ENCODE measurements at places on chromosomes 7 and 10. TPM values are rescaled to one million over a fixed set of nuclear protein-coding genes. Genes with fewer than 3 reads are reported as not detected.
A peak's percentile ranks its signal among the peaks of the same experiment; 100 is the strongest.

- no peak overlapping the region for H3K27ac ChIP-seq
- H3K4me3 ChIP-seq, result no peak overlapping the region
- H3K36me3 ChIP-seq, result no peaks in the 10 kb centered on the region
- peaks cover 19% of the 10 kb centered on the region for H3K27me3 ChIP-seq
- peaks cover 3% of the 10 kb centered on the region for H3K4me1 ChIP-seq
- no peak for DNase-seq
Measured at GRCh38 chr10:69648461-69648860, 18.4 kb downstream of the FAM241B start.

DNA sequence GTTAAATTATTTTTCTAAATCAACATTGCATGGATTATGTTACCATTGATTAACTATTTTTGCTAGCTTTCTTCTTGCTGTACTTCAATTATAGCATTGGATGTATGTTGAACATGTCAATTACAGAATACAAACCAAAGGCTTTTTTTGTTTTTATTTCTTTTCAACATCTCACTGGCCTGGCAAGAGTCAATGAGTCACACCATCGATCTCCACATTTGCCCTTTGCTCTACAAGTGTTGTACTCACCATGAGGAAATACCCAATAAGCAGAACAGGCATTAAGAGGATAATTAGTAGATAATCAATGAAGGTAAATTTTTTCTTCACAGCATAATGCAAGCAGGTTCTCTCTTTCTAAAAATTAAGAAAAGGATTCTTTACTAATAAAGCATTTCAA lies 23.3 kb downstream of the ANKRD22 start:
- no peak overlapping the region for H3K27ac ChIP-seq
- no peak for DNase-seq
- H3K36me3 ChIP-seq, result peaks cover 3% of the 10 kb centered on the region
- no peaks in the 10 kb centered on the region for H3K27me3 ChIP-seq
- no peaks in the 10 kb centered on the region for H3K4me1 ChIP-seq

DNA sequence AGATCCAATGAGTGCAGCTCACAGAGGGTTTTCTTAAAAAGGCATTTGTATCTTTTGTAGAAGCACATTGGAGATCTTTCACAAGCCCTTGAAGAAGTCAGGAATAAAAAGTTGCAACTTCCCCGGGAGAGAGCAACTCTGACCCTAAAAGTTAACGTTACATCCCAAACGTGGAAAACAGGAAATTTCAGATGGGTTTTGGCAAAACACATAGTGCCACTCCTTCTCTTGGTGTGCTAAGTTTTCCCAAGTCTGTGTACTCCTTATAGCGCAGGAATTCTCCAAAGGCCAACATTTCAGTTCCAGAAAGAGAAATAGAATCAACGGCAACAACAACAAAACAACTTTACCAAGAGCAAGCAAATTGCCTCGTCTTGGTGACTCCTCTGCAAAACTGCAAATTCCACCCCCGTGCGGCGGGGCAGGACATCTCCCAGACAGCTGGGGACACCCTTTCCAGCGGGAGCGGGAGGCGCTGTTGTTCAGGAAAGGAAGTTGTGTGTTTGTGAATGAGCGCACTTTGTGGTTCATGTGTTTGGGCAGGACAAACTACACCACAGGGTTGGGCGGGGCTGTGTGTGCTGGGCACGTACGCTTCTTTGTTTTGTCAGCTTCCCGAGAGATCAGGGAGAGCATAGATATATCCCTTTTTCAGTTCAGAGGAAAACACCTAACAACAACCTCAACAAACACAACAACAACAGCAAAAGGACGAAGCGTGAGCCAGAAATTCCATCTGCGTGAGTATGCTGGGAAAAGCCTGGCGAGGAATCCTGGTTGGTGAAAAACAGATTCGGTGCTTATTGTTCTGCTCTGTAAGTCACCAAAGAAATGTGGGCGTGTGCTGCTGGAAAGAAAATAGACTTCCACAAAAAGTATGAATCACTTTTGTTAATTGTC lies 294.7 kb upstream of the PITRM1 start:
- peaks cover 55% of the 10 kb centered on the region for H3K4me1 ChIP-seq
- peak overlapping the region; percentile 71 for H3K27ac ChIP-seq
- peak overlapping the region; percentile 14 for H3K4me3 ChIP-seq
- no peaks in the 10 kb centered on the region for H3K27me3 ChIP-seq
- no peaks in the 10 kb centered on the region for H3K36me3 ChIP-seq

DNA sequence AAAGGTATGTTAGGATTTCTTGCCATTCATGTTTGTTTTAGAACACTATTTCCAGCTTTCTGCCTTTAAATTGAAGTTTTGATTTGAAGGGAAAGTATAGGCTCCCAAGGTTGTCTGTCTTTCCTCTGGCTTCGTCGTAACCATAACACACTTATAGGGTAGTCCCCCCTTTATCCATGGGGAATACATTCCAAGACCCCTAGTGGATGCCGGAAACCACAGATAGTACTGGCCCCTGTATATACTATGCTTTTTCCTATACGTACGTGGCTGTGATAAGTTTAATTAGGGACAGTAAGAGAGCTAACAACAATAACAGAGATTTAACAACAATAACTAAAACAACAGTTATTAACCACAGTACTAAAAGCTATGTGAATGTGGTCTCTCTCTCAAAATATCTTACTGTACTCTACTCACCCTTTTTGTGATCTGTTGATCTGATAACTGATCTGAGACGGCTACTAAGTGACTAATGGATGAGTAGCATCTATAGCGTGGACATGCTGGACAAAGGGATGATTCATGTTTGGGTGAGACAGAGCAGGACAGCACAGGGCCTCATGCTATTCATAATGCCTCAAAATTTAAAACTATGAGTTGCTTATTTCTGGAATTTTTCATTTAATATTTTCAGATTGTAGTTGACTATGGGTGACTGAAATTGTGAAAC lies 273.1 kb downstream of the AUTS2 start:
- H3K27me3 ChIP-seq, result no peaks in the 10 kb centered on the region
- H3K4me3 ChIP-seq, result no peak overlapping the region
- no peak overlapping the region for H3K27ac ChIP-seq
- H3K4me1 ChIP-seq, result no peaks in the 10 kb centered on the region

GRCh38 chr10:84521013-84521412 lies 192.6 kb downstream of the CCSER2 start:
- H3K4me1 ChIP-seq, result no peaks in the 10 kb centered on the region
- peaks cover 3% of the 10 kb centered on the region for H3K36me3 ChIP-seq
- H3K27ac ChIP-seq, result no peak overlapping the region
- H3K4me3 ChIP-seq, result no peak overlapping the region
- no peak for DNase-seq

- no peak overlapping the region for H3K27ac ChIP-seq
- no peak for DNase-seq
- no peak overlapping the region for H3K4me3 ChIP-seq
- peaks cover 12% of the 10 kb centered on the region for H3K4me1 ChIP-seq
Measured at GRCh38 chr7:50531401-50531911, 33.7 kb downstream of the DDC start.

DNA sequence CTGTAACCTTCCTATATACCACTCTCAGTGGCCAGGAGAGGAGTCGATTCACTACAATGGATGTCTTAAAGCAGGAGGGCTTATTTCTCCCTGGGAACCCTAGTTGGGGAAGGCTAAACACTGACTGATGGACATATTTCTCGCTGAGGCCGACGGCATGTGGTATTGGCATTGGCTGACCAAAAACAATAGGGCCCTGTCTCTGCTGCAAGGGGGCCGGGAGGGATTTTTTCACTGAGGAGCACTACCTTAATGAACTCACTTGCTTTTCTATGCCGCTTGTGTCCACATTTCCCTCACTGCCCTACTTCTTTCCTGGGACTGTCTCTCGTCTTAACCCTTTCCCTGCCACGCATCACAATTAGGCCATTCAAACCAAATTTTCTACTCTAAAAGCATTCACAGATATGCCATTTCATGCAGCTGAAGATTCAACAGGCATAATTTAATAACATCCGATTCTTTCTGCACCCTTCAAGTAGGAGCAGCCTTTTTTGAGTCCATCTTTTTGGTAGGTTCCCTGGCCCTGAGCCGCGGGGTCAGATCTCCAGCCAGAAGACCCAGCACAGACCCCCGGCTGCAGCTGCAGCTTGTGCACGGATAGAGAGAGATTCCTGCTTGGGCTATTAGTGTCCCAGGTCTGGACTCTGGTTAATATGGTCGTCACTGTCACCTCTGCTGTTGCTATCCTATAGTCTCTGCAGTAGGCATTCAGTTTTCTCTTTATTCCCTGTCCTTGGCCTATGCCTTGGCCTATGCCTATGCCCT lies 118.7 kb downstream of the HIPK2 start:
- peaks cover 6% of the 10 kb centered on the region for H3K36me3 ChIP-seq
- H3K27me3 ChIP-seq, result no peaks in the 10 kb centered on the region
- H3K4me1 ChIP-seq, result peaks cover 95% of the 10 kb centered on the region
- peak overlapping the region; percentile 88 for H3K27ac ChIP-seq
- H3K4me3 ChIP-seq, result no peak overlapping the region

- DNase-seq, result peak; percentile 56
- peak overlapping the region; percentile 50 for H3K27ac ChIP-seq
- no peak overlapping the region for H3K4me3 ChIP-seq
- H3K36me3 ChIP-seq, result peaks cover 98% of the 10 kb centered on the region
- peaks cover 5% of the 10 kb centered on the region for H3K4me1 ChIP-seq
Measured at GRCh38 chr10:79310911-79311573, 36.2 kb upstream of the PPIF start.

GRCh38 chr10:83603708-83604107 lies 535.6 kb upstream of the GHITM start:
- no peak overlapping the region for H3K27ac ChIP-seq
- H3K4me3 ChIP-seq, result no peak overlapping the region
- no peaks in the 10 kb centered on the region for H3K27me3 ChIP-seq
- H3K4me1 ChIP-seq, result no peaks in the 10 kb centered on the region
- H3K36me3 ChIP-seq, result no peaks in the 10 kb centered on the region
- no peak for DNase-seq

DNA sequence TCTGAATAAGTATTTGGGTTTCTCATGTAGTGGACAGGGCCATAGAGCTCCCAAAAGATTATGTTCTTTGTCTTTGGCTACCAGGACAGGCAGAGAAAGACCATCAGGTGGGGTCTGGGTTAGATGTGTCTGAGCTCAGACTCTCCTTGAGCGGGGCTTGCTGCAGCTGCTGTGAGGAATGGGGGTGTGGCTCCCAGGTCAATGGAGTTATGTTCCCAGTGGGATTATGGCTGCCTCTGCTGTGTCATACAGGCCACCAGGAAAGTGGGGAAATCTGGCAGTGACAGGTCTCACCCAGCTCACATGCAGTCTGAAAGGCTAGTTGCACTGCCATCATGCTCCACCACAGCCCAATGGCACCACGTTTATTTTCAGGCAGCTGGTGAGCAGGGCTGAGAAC lies 97.0 kb upstream of the FERD3L start:
- H3K4me1 ChIP-seq, result no peaks in the 10 kb centered on the region
- no peak overlapping the region for H3K4me3 ChIP-seq
- H3K36me3 ChIP-seq, result no peaks in the 10 kb centered on the region
- H3K27ac ChIP-seq, result no peak overlapping the region

- H3K27me3 ChIP-seq, result no peaks in the 10 kb centered on the region
- peaks cover 11% of the 10 kb centered on the region for H3K4me1 ChIP-seq
- no peak for DNase-seq
- H3K4me3 ChIP-seq, result no peak overlapping the region
- H3K36me3 ChIP-seq, result no peaks in the 10 kb centered on the region
- no peak overlapping the region for H3K27ac ChIP-seq
Measured at GRCh38 chr7:107838816-107839565, 36.0 kb upstream of the SLC26A3 start.

DNA sequence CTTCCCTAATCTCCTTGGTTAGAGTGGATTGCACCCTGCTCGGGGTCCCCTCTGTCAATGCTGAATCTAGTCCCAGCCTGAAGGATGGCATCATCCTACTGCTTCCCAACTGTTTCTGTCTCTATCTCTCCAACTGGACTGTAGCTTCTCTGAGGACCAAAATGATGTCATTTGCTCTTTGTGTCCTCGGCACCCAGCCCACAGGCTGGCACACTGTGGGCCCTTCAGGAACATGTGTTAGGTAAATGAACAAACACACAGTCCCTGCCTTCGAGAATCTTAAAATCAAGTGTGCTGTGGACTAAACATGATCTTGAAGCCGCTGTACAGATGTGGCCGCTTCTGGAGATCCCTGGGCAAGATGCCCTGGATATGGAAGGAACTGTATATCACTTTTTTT lies 5.0 kb upstream of the CDH23 start:
- H3K27me3 ChIP-seq, result peaks cover 46% of the 10 kb centered on the region
- no peak overlapping the region for H3K4me3 ChIP-seq
- no peak for DNase-seq
- no peaks in the 10 kb centered on the region for H3K36me3 ChIP-seq

DNA sequence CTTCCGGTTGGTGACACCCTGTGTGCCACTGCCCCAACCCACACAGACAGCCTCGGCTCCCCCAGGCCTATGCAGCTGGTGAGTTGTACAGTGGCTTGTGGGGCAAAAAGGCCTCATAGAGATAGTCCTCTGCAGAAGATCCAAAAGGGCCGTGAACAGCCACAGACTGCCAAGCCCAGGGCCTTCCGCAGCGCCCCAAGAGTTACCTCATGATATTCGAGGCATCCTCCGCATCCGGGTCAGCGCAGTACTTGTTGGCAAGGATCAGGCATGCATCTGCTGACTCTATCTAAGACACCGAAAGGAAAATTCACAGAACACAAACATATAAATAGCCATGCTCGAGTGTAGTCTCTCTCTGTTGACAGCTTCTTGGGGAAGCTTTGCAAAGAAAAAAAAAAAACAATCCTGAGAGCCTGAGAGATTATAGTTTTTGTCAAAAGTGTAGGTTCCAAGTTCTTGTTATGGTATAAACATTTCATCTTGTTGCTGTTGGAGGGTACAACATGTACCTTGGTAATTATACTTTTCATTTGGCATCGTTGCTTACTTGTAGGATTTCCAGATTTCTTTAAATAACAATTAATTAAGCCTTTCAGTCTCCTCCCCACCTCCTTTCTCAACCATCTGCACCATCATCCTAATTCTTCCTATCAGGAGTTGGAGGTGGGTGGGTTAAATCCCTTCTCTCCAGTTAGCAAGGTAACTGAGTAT lies 553.0 kb downstream of the KCNMA1 start:
- no peaks in the 10 kb centered on the region for H3K4me1 ChIP-seq
- H3K27me3 ChIP-seq, result no peaks in the 10 kb centered on the region
- peaks cover 18% of the 10 kb centered on the region for H3K36me3 ChIP-seq
- H3K27ac ChIP-seq, result no peak overlapping the region
- no peak for DNase-seq

- no peaks in the 10 kb centered on the region for H3K27me3 ChIP-seq
- H3K4me1 ChIP-seq, result peaks cover 67% of the 10 kb centered on the region
- DNase-seq, result peak; percentile 87
- H3K27ac ChIP-seq, result peak overlapping the region; percentile 95
Measured at GRCh38 chr10:95513008-95513589, 48.1 kb downstream of the SORBS1 start.

- DNase-seq, result no peak
- no peaks in the 10 kb centered on the region for H3K27me3 ChIP-seq
- no peak overlapping the region for H3K4me3 ChIP-seq
- H3K36me3 ChIP-seq, result no peaks in the 10 kb centered on the region
- H3K4me1 ChIP-seq, result no peaks in the 10 kb centered on the region
- H3K27ac ChIP-seq, result no peak overlapping the region
Measured at GRCh38 chr10:126375926-126376554, 12.2 kb downstream of the ADAM12 start.

The SH2D4B gene
- not detected for total RNA-seq

The MUC12 gene
- 0.58 TPM for total RNA-seq

The CCL24 gene
- not detected for total RNA-seq

The ACTR3C gene
- total RNA-seq, result 25.9 TPM

The ADIRF gene
- total RNA-seq, result 75.9 TPM

All from stomach (tissue), 19 donors.